ENCODE measurements at places on chromosomes 6 and 20. TPM values are rescaled to one million over a fixed set of nuclear protein-coding genes. Genes with fewer than 3 reads are reported as not detected.

The SLC4A11 gene
- under 0.01 TPM for total RNA-seq

The PAX1 gene
- total RNA-seq: not detected

The PSMB8 gene
- total RNA-seq: 2.0 TPM

The MDFI gene
- total RNA-seq: 8.4 TPM

The TREM1 gene
- total RNA-seq: 0.25 TPM

The TBC1D22B gene
- 8.1 TPM for total RNA-seq

The ZBP1 gene
- total RNA-seq: not detected

The TNF gene
- not detected for total RNA-seq

The GNL1 gene
- total RNA-seq: 27.8 TPM

The EFCAB8 gene
- not detected for total RNA-seq

The TLDC2 gene
- total RNA-seq: not detected

The NFATC2 gene
- 0.49 TPM for total RNA-seq

The ADGRF5 gene
- total RNA-seq: 7.9 TPM

The SLC35A1 gene
- total RNA-seq: 22.6 TPM

The PRRT1 gene
- total RNA-seq: 0.74 TPM

The CTCFL gene
- total RNA-seq: not detected

The CLPSL2 gene
- not detected for total RNA-seq

The SPATS1 gene
- total RNA-seq: not detected

The CASP8AP2 gene
- 35.9 TPM for total RNA-seq

The MLN gene
- total RNA-seq: not detected

The C6orf15 gene
- total RNA-seq: not detected

The OPRL1 gene
- total RNA-seq: 8.4 TPM

The IRF4 gene
- total RNA-seq: under 0.01 TPM

The MCCD1 gene
- total RNA-seq: not detected

The STMND1 gene
- 0.25 TPM for total RNA-seq

The APCDD1L gene
- total RNA-seq: not detected

The FOXF2 gene
- 1.2 TPM for total RNA-seq

The GJA1 gene
- total RNA-seq: 53.6 TPM

The SEMG2 gene
- not detected for total RNA-seq

The TRIM31 gene
- not detected for total RNA-seq

The FAM209B gene
- not detected for total RNA-seq

The SNAP25 gene
- 113 TPM for total RNA-seq

The MUC22 gene
- not detected for total RNA-seq

The GPR6 gene
- 0.74 TPM for total RNA-seq

The LPA gene
- total RNA-seq: 0.25 TPM

The FIG4 gene
- 43.0 TPM for total RNA-seq

The UNC5CL gene
- 0.25 TPM for total RNA-seq

The SH3BGRL2 gene
- 16.5 TPM for total RNA-seq

The TMEM244 gene
- 1.2 TPM for total RNA-seq

The PSORS1C1 gene
- total RNA-seq: not detected

The RAB44 gene
- total RNA-seq: under 0.01 TPM

The GSTA3 gene
- not detected for total RNA-seq

The NKAIN2 gene
- total RNA-seq: 115 TPM

The NDUFAF5 gene
- 21.9 TPM for total RNA-seq

The PRSS35 gene
- total RNA-seq: 6.9 TPM

The POU5F1 gene
- not detected for total RNA-seq

Measured in temporal lobe (tissue), 4 donors.